Stimulated activated CD4-positive, alpha-beta T cell treated with anti-CD3 and anti-CD28 coated beads, Interleukin-1b, Interleukin-23, amount 100 ng/mL, for 48 hours (primary cell): ENCODE measurements at places on chromosomes 11 and 22.

DNA sequence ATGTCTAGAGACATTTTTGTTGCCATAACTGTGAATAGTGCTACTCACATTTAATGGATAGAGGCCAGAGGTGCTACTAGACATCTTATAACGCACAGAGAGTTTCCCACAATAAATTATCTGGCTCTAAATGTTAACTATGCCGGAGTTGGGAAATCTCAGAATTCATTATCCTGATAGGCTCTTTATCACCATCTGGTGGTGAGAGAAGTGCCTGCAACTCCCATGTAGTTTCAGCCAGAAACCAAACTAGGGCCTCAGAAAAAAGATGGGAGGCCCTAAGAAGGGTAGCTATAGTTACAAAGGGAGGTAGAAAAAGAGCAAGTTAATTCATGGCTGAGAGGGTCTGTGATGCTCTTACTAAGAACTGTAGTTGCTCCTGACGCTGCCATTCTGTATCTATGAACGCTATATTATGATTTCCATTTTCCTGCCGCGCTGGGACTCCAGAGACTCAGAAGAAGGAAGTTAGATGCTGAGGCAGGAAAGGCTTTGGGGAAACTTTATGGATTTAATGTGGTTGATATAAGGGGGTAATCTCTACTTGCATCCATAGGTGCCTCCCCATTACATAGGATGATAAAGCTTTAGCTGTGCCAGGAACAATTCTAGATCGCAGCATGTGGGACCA, 22.9 kb upstream of the MRPL17 start:
- no peak for DNase-seq

DNA sequence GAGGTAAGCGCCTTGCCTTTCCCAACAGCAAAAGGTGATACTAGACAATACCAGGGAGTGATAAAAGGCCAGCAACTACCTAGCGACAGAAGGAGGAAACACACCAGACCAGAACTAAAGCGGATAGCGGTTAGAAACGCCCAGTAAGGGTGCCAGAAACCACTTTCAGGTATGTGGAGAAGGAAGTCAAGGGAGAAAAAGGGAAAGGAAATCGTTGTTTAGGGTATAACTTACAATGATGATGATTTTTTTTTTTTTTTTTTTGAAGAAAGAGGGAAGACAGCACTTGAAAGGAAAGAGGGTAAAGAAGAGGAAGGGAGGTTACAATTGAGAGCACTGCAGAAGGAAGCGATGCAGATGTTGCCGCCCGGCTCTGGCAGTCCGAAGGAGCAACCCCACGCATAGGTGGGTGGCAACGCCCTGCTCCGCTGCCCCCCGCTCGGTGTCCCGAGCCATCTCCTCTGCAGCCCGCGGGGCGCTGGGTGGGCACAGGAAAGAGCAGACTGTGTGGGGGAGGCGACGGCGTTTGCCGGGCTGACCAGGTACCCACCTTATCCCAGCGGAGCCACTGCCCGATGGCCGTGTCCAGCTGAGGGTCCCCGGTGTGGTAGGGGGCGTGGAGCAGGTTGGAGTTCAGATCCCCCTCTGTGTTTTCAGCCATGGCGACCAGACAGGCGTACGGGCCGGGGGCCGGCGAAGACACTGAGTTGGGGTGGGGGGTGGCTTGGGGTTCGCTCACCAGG, 561 bp downstream of the PGM2L1 start:
- DNase-seq, result peak; percentile 15

- no peak for DNase-seq
Observed at GRCh38 chr11:118623269-118623655, 15.8 kb downstream of the PHLDB1 start.

- no peak for DNase-seq
Observed at GRCh38 chr11:1933416-1934334, 13.5 kb upstream of the MRPL23 start.

DNA sequence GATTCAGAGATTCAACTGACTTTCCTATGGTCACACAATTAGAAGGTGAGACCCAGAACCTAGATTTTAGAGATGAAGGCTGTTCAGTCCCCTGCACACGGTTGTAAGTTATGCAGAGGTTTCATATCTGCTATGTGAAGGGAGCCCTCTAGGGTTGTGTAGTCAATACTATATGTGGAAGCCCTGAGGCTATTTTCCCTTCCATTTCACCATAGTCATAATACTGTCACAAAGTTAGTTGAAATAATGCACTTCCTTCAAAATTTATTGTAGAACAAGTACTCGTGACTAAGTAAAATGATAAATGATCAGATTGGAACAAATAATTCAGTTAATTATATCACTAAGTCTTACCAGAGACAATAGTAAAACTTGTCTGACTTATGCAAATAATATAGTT, 48.8 kb downstream of the ENDOD1 start:
- DNase-seq, result no peak

GRCh38 chr11:131186629-131187101, 183.8 kb upstream of the NTM start:
- peak; percentile 4 for DNase-seq

- no peak for DNase-seq
Observed at GRCh38 chr11:117589063-117589462, 208.0 kb downstream of the DSCAML1 start.

- DNase-seq, result no peak
Observed at GRCh38 chr11:1842149-1843097, 3.6 kb downstream of the TNNI2 start.

DNA sequence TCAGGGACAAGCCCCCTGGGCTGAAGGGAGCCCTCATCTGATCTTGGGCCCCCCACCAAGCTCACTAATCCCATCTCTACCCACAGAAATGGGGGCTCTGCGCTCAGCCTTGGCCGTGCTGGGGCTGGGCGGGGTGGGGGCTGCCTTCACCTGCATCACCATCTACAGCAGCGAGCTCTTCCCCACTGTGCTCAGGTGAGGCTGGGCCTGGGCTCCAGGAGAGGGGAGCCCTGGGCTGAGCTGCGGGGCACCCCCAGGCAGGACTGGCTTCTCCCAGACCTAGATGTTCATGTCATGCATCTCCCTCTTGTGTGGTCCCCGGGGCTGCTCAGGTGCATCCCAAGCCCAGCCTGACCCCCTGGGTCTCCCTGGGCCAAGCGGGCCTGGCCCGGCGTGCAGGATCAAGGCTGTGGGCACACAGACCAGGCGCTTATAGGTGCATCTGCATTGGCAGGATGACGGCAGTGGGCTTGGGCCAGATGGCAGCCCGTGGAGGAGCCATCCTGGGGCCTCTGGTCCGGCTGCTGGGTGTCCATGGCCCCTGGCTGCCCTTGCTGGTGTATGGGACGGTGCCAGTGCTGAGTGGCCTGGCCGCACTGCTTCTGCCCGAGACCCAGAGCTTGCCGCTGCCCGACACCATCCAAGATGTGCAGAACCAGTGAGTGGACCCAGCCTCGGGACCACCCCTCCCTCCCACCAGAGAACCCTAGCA, 9.4 kb downstream of the SLC22A12 start:
- no peak for DNase-seq

- no peak for DNase-seq
Observed at GRCh38 chr22:42978453-42979103, 36.4 kb downstream of the PACSIN2 start.
